ENCODE measurements at places on chromosomes 1 and 21. TPM values are rescaled to one million over a fixed set of nuclear protein-coding genes. Genes with fewer than 3 reads are reported as not detected.

The ZNF593OS gene
- 0.15 TPM for polyA plus RNA-seq

The GIPC2 gene
- 0.28 TPM for polyA plus RNA-seq

The TTC24 gene
- not detected for polyA plus RNA-seq

The OR10K1 gene
- not detected for polyA plus RNA-seq

The LEFTY1 gene
- polyA plus RNA-seq, result not detected

The NLRP3 gene
- 0.12 TPM for polyA plus RNA-seq

The CFHR4 gene
- polyA plus RNA-seq, result not detected

The IARS2 gene
- polyA plus RNA-seq, result 69.0 TPM

The SLC35F3 gene
- polyA plus RNA-seq, result 11.7 TPM

The TDRKH gene
- 7.1 TPM for polyA plus RNA-seq

The NR1I3 gene
- polyA plus RNA-seq, result not detected

The KRTAP10-6 gene
- polyA plus RNA-seq, result not detected

Measured in keratinocyte (primary cell).